ENCODE measurements at places on chromosomes 3 and 15. TPM values are rescaled to one million over a fixed set of nuclear protein-coding genes. Genes with fewer than 3 reads are reported as not detected.

DNA sequence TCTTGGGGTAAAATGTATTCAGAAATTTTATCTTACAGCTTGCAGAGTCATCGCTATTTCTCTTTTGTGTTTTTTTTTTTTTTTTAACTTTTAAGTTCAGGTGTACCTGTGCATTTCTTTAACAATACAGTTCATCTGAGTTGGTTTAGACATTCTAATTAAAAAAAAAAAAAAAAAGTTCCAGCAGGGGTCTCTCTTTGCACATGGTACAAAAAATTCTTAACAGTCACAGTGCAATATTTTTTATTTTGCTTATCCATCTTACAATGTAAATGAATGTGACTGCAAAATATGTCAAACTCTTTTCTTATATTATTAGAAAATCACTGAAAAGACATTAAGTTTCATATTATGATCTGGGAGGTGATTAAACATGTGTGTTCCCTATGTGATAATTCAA, 47.5 kb upstream of the SLC9A9 start:
- H3K27me3 ChIP-seq = no peaks in the 10 kb centered on the region
- DNase-seq = no peak
- no peak overlapping the region for H3K27ac ChIP-seq

The STAB1 gene
- 138 TPM for total RNA-seq

DNA sequence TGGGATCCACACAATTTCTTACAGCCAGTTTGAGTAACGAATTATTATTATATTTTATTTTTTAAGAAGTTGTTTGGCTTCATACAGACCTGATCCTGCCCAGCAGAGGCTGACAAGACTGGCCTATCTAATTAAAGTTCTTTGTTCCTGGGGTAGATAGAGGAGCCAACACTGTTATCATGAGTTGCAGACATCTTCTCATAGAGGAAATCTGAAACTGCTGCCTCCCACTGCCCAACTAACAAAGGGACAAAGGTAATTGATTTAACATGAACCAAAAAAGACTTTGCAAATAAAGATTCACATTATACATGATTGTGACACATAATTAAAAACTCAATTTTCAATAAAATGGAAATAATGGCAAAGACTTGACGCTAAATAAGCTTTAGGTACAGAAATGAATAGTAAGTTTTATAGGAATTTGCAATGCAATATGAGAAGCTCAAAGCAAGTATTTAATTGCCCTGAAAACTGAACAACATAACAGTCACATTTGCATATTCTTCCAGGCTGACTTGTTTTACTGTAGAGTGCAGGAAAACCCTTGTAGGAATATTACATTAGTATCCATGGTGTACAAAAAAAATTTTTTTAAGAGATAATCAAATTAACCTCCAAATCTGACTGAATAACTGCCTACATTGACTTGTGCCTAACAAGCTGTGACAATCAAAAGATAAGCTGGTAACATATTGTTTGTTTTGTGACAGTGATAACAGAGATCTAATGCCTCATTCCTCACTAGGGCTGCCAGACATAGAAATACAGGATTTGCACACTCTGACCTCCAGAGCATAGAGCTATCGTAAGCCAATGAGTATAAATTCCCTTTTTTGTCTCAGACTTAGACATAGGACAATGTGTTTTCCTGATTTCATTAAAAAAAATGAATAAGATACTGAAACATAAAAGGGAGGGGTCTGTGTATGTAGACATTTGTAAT, 273.2 kb downstream of the MFSD1 start:
- no peaks in the 10 kb centered on the region for H3K4me1 ChIP-seq
- H3K27ac ChIP-seq = no peak overlapping the region
- H3K4me3 ChIP-seq = no peak overlapping the region

DNA sequence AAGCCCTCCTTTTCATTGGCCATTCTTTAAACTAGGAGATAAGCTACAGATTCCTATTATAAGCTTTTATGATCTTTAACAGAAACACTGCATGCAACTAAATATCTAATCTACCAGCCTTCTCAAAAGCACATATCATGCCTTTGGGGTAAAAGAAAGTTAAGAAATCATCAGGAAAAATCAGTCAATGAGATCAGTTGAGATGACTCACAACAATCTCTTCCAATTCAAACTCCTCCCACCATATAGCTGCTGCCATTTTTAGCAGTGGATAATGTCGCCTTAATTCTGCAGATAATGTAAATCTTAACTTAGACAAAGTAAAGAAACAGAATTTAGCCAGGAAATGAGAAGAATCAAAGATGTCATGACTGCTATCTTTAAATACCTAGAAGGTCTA, 135.2 kb upstream of the BCL6 start:
- DNase-seq = no peak
- no peaks in the 10 kb centered on the region for H3K4me1 ChIP-seq
- H3K4me3 ChIP-seq = no peak overlapping the region
- no peaks in the 10 kb centered on the region for H3K27me3 ChIP-seq
- no peak overlapping the region for H3K27ac ChIP-seq

- no peak for DNase-seq
- no peaks in the 10 kb centered on the region for H3K36me3 ChIP-seq
- H3K27me3 ChIP-seq = no peaks in the 10 kb centered on the region
- H3K4me1 ChIP-seq = peaks cover 10% of the 10 kb centered on the region
- H3K27ac ChIP-seq = no peak overlapping the region
These were observed 202.9 kb upstream of the CTNNB1 start for GRCh38 chr3:40996382-40996781.

DNA sequence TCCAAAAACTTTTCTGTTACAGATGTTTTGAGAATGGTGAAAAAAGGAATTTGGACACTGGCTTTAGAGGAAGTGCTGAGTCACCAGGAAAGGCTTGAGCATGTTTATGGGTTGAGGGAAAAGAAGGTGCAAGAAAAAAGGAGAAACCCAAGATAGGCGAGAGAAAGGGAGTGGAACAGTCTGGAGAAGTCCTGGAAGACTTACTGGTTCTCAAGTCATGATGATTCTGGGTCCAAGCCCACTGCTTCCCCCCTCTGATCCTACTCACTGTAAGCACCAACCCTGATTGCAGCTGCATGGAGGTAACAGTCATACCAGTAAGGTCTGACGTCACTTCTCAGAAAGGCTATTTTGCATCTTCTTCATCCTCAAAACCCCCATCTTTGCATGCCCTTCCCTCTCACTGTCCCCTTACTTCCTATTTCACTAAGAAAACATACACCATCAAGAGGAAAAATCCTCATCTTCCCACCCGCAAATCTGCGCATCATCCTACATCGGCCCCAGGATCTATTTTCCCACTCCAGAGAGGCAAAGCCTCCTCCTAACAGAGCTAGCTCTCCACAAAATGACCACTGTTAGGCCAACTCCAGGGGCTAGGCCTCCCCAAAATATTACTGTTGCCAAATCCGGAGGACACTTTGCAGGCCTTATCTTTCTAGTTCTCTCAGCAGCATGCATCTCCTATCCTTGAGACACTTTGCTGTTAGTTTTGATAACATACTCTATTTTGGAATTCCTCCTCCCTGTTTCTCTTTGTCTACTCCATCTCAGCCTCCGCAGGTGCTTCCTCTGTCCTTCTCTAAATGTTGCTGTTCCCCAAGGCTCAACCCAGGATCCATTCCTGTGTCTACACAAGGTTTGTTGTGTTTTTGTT, 3.2 kb upstream of the ATP13A3 start:
- H3K27ac ChIP-seq = no peak overlapping the region
- no peaks in the 10 kb centered on the region for H3K36me3 ChIP-seq
- no peak for DNase-seq
- H3K27me3 ChIP-seq = no peaks in the 10 kb centered on the region
- peaks cover 15% of the 10 kb centered on the region for H3K4me1 ChIP-seq

- H3K27me3 ChIP-seq = no peaks in the 10 kb centered on the region
- DNase-seq = no peak
- H3K4me1 ChIP-seq = peaks cover 13% of the 10 kb centered on the region
- H3K27ac ChIP-seq = no peak overlapping the region
- no peak overlapping the region for H3K4me3 ChIP-seq
- H3K36me3 ChIP-seq = no peaks in the 10 kb centered on the region
These were observed 61.2 kb upstream of the NEO1 start for GRCh38 chr15:72991026-72991425.

DNA sequence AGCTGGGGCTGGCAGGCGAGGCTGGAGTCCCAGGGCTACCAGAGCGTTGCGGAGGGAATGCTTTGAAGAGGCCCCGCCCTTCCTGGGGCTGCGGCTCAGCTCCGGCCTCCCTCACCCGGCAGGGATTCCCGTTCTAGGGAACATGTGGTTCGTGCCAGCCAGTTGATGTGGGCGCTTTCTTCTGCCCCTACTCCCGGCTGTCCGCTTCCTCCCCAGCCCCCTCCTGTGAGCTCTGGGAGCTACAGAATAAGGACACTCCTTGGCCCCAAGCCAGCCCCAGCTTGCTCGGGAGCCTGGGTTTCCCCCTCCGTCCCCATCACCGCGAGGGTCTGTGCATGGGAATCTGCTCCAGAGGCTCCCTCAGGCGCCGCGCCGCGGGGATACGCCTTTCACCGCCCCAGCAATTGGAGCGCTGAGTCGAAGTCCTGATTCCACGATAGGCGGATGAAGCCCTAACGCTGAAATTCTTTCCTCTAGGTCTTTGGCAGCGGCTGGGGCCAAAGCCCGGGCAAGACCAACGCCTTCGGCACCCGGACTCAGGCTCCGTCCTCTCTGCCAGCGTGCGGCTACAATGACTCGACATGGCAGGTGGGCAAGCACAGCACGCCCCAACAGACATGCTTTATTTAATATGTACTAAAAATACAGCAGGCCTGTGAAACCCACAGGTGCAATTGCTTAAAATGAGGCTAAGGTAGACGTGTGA, 69.5 kb downstream of the KLF15 start:
- DNase-seq = peak; percentile 92
- H3K4me3 ChIP-seq = peak overlapping the region; percentile 54
- H3K27me3 ChIP-seq = no peaks in the 10 kb centered on the region
- H3K36me3 ChIP-seq = no peaks in the 10 kb centered on the region

The EFHB gene
- 2.9 TPM for total RNA-seq

- no peaks in the 10 kb centered on the region for H3K27me3 ChIP-seq
- H3K27ac ChIP-seq = no peak overlapping the region
- no peak overlapping the region for H3K4me3 ChIP-seq
- H3K4me1 ChIP-seq = no peaks in the 10 kb centered on the region
These were observed 260.0 kb upstream of the LYSMD4 start for GRCh38 chr15:99993262-99993661.

The P2RY13 gene
- 0.81 TPM for total RNA-seq

The UBR1 gene
- total RNA-seq = 39.6 TPM

GRCh38 chr3:149920119-149920518, 50.6 kb downstream of the PFN2 start:
- no peak overlapping the region for H3K27ac ChIP-seq
- H3K4me1 ChIP-seq = no peaks in the 10 kb centered on the region
- no peak for DNase-seq
- no peaks in the 10 kb centered on the region for H3K36me3 ChIP-seq
- H3K4me3 ChIP-seq = no peak overlapping the region
- H3K27me3 ChIP-seq = no peaks in the 10 kb centered on the region

The MB21D2 gene
- total RNA-seq = 5.8 TPM

GRCh38 chr15:41789236-41789635, 15.0 kb downstream of the MAPKBP1 start:
- DNase-seq = no peak
- no peak overlapping the region for H3K27ac ChIP-seq
- no peaks in the 10 kb centered on the region for H3K36me3 ChIP-seq
- H3K4me1 ChIP-seq = peaks cover 40% of the 10 kb centered on the region
- H3K27me3 ChIP-seq = no peaks in the 10 kb centered on the region
- H3K4me3 ChIP-seq = no peak overlapping the region

GRCh38 chr3:20999661-21000060, 751.3 kb downstream of the ZNF385D start:
- no peak for DNase-seq
- H3K4me3 ChIP-seq = no peak overlapping the region
- H3K27ac ChIP-seq = no peak overlapping the region
- no peaks in the 10 kb centered on the region for H3K27me3 ChIP-seq
- H3K4me1 ChIP-seq = no peaks in the 10 kb centered on the region

DNA sequence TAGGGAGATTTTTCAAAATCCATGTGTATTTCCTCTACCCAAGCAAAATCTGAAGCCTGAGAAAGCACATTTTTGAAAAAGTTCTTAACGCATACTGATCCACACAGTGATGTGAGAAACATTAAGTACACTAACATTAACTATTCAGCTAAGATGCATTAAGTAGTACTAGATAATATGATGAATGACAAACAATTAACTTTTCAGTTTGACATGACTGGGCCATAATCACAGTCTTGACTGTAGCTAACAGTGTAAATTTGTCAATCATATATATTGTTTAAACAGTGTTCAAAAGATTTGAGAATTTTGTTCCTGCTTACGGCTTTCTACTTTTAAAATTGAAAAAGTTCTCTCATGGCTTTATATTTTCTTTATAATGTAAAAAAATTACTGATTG, 72.0 kb downstream of the CNTN3 start:
- H3K4me1 ChIP-seq = no peaks in the 10 kb centered on the region
- no peaks in the 10 kb centered on the region for H3K36me3 ChIP-seq
- no peak overlapping the region for H3K4me3 ChIP-seq

The GOLGA6L4 gene
- total RNA-seq = 1.4 TPM

The OXTR gene
- 0.41 TPM for total RNA-seq

The CYP1A2 gene
- total RNA-seq = not detected

DNA sequence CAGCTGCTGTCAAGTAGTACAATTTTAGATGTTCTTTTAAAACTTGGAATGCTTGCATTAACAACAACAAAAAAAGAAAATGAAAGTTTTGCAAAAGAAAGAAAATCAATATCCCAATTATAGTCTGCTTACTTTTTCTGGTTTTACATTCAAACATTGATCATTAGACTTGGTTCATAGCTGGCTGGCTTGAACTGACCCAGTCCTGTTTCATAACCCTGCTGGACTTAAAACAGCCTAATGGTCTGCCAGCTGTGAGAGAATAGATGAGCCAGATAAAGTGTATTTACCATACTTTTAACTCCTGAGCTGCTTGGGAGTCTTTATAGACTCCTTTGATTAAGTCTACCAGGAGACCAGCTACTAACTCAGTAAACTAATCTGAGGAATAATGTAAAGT, 59.2 kb downstream of the PIAS1 start:
- peak overlapping the region; percentile 55 for H3K27ac ChIP-seq
- DNase-seq = no peak
- H3K4me1 ChIP-seq = peaks cover 15% of the 10 kb centered on the region

- no peaks in the 10 kb centered on the region for H3K27me3 ChIP-seq
- H3K4me3 ChIP-seq = no peak overlapping the region
- H3K27ac ChIP-seq = no peak overlapping the region
- no peaks in the 10 kb centered on the region for H3K36me3 ChIP-seq
These were observed 35.1 kb downstream of the SLC25A26 start for GRCh38 chr3:66255865-66256264.

The PRSS50 gene
- 0.16 TPM for total RNA-seq

The MGA gene
- 36.0 TPM for total RNA-seq

DNA sequence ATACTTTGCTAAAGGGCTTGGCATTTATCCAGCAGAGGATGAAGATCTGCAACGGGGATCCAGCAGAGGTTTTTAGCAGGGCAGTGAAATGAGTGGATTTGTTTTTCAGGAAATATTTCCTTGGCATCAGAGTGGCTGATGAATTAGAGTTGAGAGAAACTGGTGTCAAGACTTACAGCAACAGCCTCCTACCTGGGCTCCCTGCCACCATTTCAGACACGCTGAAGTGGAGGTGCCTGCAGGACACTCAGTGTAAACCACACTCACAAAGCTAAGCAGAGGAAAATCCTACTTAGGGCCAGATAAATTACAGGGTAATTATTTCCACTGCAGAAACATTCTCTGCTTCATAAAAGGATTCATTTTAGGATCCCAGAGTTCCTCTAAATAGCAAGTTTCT, 519.7 kb downstream of the FGF12 start:
- H3K4me3 ChIP-seq = no peak overlapping the region
- H3K27ac ChIP-seq = no peak overlapping the region
- H3K4me1 ChIP-seq = no peaks in the 10 kb centered on the region

- H3K4me1 ChIP-seq = no peaks in the 10 kb centered on the region
- peaks cover 21% of the 10 kb centered on the region for H3K36me3 ChIP-seq
- H3K27me3 ChIP-seq = no peaks in the 10 kb centered on the region
- peak overlapping the region; percentile 40 for H3K27ac ChIP-seq
- DNase-seq = no peak
These were observed 25.6 kb downstream of the LYSMD4 start for GRCh38 chr15:99707473-99708270.

Measured in sigmoid colon (tissue), 7 donors.